Stimulated activated naive CD4-positive, alpha-beta T cell (primary cell): ENCODE measurements at places on chromosomes 1 and 21.

DNA sequence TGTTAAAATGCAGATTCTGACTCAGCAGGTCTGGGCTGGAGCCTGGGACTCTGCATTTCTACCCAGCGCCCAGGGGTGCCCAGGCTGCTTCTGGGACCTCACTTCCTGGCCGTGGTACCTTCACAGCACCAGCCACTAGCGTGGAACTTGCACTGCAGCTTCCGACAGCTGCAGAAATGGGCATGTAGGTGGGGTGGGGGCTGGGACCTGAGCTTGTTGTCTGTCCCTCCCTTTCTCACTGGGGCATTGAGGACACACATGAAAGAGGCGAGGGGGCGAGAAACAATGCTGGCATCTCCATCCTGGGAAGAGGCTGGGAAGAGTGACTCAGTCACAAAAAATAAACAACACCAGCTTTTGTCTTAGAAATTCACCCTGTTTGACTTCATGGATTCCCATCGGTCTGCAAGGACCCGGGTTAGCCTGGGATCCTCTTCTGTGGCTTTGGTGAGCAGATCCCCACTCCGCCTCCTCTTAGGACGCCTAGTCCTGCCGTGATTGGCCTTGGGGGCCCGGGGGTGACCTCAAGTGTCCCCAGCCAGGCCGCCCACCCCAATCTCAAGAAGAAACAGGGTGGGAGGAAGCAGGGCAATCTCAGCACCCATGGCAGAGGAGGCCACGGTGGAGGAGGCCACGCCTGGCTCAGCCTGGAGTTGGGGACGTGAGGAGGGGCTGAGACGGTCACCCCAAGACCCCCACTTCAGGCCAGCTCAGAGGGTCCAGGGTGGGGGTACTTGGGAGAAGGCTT is 29.9 kb upstream of the POFUT2 start:
- no peak for DNase-seq

GRCh38 chr1:26081267-26082019 is 14.0 kb upstream of the TRIM63 start:
- DNase-seq: no peak

- DNase-seq: no peak
Measured at GRCh38 chr1:177960939-177961622, 8.8 kb downstream of the SEC16B start.

DNA sequence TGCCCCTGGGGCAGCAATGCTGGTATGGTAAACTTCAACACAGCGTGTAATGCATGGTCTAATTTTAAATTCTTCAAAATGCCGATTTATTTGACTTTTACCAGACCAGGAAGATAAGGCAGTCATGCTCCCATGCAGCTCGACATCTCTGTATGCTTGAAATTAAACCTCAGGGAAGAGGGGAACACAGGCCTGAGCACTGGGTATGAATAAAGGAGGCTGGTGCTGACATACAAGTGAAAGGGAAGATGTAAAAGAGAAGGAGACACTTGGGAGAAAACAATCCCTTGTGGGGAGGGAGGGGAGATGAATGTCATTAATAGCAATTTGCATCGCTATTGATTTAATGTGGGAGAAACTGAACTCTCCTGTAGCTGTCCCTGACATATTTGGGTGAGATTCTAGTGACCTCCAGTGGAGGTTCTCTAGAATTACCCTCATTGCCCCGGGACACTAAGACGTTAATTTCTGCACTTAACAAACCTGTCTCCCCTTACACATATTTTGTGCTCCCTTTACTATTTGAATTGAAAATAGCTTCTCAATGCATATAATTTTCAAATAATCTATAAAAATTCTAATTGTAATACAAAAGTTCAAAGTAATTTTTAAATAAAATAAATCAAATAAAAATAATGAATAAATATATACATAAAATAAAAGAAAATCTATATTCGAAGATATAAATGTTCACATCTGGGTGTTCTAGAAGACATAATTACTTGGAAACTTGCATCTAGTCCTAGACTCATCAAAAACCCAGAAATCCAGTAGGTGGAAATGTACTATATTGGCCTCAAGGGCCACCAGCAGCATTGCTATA is 283.1 kb downstream of the LMX1A start:
- DNase-seq: no peak

DNA sequence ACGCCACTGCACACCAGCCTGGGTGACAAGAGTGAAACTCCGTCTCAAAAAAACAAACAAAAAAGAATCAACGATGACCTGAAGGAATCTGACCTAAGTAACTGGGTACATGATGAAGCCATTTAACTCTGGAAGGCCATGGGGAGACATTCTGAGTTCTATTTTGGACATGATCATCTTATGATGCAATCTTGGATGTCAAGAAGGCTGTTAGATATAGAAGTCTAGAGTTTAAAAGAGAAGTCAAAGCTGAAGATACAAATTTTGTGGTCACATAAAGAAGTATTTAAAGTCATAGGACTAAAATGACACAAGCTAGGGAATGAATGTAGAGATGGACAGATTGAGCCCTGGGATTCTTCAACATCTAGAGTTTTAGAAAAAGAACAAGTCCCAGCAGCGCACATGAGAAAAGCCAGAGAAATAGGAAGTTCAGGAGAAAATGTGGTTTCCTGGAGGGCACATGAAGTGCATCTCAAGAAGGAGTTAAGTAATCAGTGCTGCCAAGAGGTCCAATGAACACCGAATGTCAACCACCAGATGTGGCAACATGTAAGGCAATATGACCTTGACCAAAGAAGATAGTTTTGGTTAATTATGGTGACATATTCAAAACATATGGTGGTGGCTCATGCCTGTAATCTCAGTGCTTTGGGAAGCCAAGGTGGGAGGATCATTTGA is 26.8 kb downstream of the ELK4 start:
- no peak for DNase-seq

DNA sequence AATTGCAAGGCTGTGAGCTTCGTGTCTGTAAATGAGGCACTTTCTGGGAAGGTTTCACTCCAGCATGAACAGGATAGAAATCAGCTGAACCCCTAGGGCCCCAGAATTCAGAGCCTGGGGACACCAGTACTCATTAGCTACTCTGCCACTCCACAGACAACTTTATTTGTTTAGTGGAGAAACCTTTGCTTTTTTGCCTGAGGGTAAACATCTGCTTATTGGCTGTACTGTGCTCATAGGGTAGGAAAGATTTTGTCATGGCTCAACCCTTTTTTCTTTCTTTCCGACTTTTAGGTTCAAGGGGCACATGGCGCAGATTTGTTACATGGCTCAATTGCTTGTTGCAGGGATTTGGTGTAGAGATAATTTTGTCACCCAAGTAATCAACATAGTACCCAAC is 138.4 kb upstream of the BACE2 start:
- DNase-seq: no peak

- no peak for DNase-seq
Measured at GRCh38 chr1:203031467-203031866, 5.2 kb downstream of the PPFIA4 start.

DNA sequence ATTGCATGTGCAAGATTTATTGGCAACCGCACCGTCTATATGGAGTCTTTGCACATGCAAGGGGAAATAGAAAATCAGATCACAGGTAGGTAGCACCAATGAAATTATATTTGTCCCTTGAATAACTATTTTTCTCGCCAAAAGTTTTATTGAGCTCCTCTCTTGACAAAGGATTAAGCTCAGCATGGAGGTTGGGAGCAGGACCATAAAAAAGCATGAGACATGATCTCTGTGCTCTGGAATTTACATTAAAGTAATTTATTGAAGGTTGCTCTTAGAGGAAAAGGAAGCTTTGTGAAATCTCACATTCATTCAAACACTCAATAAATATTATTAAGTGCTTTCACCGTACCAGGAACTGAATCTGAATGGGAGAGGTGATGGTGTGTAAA is 66.0 kb upstream of the UBE2U start:
- no peak for DNase-seq

DNA sequence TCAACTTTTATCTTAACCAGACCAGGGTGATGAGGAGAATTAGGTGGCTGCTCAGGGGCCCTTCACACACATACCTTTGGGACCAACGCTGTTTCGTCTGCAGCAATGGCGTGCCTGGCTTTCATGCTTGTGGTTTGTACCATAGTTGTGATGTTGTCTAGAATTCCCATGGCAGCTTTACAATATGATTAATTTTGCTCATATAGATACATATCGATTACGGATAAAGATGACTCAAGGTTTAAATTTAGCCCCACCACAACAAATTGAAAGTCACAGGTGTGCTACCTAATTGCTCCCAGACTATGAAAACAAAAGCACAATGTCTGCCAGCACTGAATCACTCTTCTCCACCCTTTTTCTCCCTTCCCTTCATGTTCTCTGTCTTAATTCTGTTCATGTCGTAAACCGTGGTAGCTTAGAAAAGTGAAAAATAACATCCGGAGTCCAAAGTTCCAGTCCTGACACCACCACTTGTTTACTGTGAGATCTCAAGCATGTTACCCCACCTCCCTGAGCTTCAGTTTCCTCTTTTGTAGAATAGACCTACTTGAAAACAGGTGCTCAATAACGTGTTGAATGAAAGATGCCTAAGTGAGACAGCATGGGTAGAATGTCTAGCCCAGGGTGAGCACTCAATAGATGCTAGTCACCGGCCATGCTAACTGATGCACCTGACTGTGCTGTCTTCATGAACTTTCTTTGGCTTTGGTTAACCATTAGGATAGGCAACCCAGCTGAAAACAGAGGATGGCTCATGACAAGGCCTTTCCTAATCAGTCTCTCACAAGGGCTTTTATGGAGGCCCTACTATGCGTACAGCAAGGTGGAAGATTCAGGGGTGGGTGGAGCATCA is 22.1 kb upstream of the JUN start:
- no peak for DNase-seq

DNA sequence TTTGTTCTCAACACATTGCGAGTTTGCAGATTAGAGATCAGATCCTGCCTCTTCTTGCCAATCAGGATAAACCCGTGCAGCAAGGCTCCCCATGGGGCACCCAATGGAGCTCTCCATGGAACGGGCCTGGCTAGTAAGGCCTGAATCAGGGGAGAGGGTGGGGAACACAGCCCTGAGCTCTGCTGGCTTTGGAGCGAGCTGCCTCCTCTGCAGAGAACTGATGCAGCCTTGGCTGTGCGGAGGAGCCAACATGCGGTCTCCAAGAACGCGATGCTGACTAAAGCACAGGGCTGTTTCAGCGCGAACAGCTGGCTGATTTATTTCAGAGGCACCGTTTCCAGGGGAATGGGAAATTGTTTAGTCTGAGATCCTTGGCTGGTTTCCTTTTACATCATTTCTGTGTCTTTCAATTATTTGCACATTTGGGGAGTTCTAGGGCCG is 139.7 kb downstream of the TSEN15 start:
- DNase-seq: no peak

DNA sequence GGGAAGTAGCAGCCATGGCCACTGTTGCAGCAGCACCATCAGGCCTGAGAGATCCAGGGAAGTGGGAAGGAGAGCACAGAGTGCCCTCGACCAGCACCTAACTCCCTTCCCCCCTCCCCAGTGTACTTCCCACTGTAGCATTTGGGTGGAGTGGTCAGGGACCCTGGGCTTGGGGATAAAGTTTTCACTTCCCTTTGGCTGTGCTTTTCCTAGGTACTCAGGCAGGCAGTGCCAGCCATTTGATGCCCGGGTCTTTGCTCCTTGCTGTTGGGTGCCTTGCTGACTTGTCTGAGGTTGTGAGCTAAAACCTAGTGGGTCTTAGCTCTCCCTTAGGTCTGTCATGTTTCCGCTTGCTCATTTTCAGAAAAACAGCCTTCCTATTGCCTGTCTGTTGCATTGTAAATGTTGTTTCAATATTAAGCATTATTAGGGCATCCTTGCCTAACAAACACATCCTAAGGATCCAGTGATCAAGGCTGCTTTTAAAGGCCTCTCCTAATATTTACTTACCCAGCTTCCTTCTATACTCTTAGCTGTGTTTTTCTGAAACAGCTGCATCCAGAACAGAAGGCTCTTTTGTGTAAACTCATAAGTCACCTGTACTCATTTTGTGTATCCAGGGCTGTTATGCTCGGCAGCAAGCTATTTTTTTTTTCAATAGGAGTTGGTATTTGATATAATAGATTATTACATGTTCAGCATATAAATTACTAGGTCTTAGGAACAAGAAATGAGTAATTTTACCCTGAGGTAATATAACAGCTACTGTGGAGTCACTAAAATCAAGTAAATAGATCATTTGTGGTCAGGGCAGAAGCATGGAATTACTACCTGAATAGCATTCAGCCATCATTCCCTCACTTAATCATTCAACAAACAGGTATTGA is 418.6 kb upstream of the PROX1 start:
- no peak for DNase-seq

GRCh38 chr21:42019101-42019605 is 9.0 kb upstream of the ZBTB21 start:
- no peak for DNase-seq

DNA sequence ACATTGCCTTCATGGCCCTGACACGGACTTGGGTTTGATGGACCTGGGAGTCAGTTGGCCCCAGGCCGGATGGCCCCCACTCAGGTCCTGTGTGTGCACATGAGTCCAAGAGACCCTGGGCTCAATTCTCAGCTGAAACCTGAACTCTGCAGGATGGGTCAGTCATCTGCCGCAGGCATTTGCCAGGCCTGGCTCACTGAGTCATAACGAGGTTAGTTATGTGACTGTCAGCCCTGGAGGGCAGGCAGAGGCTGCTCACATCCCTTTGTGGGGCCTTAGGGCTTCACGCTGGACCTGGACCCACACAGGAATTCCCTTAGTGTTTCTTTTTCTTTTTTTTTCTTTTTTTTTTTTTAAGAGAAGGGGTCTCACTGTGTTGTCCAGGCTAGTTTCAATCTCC is 46.5 kb downstream of the PSMG1 start:
- DNase-seq: no peak

DNA sequence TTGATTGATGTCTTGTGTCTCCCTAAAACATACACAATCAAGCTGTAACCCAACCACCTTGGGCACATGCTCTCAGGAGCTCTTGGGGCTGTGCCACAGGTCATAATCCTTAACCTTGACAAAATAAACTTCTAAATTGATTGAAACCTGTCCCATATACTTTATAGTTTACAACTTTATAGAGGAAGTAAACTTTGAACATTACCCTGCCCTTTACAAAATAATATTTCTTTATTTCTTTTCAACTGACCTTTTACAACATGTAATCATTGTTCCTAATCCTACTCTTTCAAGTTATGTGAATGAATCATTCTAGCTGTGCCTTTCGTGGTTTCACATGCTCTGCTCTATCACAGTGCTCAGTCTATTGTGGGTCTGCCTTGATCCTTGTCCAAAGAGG is 118.3 kb upstream of the ATP1A1 start:
- DNase-seq: no peak

- DNase-seq: no peak
Measured at GRCh38 chr1:43847290-43847689, 86.3 kb upstream of the ARTN start.

DNA sequence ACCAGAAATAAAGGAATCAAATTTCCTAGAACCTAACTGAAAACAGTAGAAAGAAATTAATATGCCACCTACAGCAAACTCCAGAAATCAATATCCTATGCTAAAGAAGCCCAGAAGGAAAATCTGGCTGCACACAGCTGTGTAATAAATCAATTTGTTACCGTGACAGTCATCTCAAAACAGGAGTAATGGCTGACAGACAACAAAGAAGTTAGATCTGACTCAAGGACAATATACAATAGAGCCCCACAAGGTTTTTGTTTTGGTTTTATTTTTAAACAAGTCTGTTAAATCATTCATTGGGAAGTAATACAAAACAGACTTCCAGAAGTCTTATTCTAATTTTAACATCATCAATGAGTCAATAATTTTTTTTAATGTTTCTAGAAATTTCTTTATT is 168.4 kb downstream of the RERE start:
- DNase-seq: no peak

- no peak for DNase-seq
Measured at GRCh38 chr1:221692643-221693042, 49.2 kb downstream of the DUSP10 start.

GRCh38 chr1:164591858-164592257 is 32.9 kb downstream of the PBX1 start:
- DNase-seq: no peak
